ENCODE measurements at places on chromosomes 6 and 20.

DNA sequence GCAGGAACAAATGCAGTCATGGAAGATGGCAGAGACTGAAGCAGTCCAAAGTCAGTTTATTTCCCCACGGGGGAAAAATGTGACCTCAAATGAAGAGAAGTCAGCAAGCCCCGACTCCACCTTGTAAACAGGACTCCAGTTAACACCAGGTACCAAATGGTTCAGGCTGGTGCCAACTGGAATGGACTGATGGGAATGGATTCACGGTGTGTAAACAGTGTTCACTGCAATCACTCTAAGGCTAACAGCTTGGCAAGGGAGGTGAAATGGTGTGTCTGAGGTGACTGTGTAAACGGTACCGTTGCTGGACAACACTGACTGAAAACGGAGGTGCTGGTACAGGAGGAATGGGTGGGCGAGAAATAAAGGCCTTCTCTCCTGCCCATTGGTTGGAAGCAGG is 12.0 kb downstream of the PLAGL2 start:
- DNase-seq = no peak

- DNase-seq = no peak
These were observed 129.8 kb downstream of the FOXO3 start for GRCh38 chr6:108690326-108691049.

GRCh38 chr6:32529697-32530430 is at the start of gene HLA-DRB5:
Gene HLA-DRB5 (minus strand): TSS chr6:32530287. CDS start chr6:32530224, 63 bp downstream.
- DNase-seq = peak; percentile 70

- DNase-seq = no peak
These were observed 7.5 kb downstream of the KIZ start for GRCh38 chr20:21133404-21133803.

GRCh38 chr6:9332241-9332780 is 897.0 kb upstream of the SLC35B3 start:
- no peak for DNase-seq

- DNase-seq = no peak
These were observed 82.4 kb downstream of the TMEM242 start for GRCh38 chr6:157240960-157241311.

- no peak for DNase-seq
These were observed at the start of gene SLC12A5 for GRCh38 chr20:46028772-46029371. Gene SLC12A5 (plus strand): TSS chr20:46029215. CDS start chr20:46029345, 130 bp downstream.

GRCh38 chr6:170294813-170295509 is 4.1 kb upstream of the DLL1 start:
- DNase-seq = no peak

- peak; percentile 57 for DNase-seq
These were observed 38.2 kb downstream of the C6orf132 start for GRCh38 chr6:42104095-42104803.

- DNase-seq = no peak
These were observed 163.5 kb upstream of the MLN start for GRCh38 chr6:33967265-33967767.

GRCh38 chr6:35954333-35954732 is 33.4 kb upstream of the SRPK1 start:
- no peak for DNase-seq

DNA sequence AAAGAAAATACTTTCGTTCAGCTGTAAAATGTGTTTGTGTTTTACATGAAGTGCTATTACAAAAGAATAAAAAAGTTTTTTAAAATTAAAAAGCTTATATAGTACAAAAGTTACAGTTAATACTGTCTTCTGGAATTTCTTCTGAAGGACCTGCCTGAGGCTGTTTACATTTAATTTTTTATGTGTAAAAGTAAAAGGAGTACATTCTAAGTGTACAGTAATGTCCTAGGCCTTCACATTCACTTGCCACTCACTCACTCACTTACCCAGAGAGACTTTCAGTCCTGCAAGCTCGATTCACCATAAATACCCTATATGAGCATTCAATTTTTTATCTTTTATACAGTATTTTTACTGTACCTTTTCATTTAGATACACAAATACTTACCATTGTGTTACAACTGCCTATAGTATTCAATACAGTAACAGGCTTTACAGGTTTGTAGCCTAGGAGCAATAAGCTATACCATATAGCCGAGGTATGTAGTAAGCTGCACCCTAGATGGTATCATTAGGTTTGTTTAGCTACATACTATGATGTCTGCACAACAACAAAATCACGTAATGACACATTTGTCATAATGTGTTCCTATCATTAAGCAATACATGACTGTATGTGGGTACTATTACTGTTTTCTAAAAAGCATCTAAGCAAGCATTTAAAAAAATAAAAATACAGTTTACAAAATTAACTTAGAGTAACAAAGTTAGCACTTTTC is 33.0 kb downstream of the RNF146 start:
- no peak for DNase-seq

DNA sequence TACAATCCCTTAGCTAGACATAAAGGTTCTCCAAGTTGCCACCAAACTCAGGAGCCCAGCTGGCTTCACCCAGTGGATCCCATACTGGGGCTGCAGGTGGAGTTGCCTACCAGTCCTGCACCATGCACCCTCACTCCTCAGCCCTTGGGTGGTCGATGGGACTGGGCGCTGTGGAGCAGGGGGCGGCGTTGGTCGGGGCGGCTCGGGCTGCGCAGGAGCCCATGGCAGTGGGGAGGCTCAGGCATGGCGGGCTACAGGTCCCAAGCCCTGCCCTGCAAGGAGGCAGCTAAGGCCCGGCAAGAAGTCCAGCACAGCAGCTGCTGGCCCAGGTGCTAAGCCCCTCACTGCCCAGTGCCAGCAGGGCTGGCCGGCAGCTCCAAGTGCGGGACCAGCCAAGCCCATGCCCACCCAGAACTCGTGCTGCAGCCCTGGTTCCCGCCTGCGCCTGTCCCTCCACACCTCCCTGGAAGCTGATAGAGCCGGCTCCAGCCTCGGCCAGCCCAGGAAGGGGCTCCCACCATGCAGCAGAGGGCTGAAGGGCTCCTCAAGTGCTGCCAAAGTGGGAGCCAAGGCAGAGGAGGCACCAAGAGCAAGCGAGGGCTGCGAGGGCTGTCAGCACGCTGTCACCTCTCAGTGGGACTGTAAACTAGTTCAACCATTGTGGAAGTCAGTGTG is 912.1 kb downstream of the PHF3 start:
- DNase-seq = no peak

DNA sequence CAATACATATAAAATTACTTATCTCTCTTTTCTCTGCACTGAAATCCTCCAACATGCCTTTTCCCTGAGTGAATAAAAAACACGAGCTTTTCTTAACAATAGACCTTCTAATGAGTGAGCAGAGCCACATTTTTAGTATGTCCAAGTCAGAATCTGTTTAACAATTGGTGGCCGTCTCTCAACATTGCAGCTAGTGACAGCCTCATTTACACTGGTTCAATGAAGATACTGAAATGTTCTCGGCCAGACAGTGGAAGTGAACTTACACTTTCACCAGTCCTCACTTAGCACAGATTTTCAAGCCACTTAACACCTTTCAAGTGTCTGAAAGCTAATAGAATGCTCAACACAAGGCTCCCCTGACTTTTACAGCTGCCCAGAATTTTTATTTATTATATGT is 767.1 kb downstream of the KIF16B start:
- no peak for DNase-seq

- DNase-seq = no peak
These were observed 99.0 kb downstream of the FIG4 start for GRCh38 chr6:109790131-109790530.

- DNase-seq = no peak
These were observed 112.6 kb downstream of the PLCB1 start for GRCh38 chr20:8244637-8245036.

- DNase-seq = no peak
These were observed 102.7 kb upstream of the QKI start for GRCh38 chr6:163311830-163312229.

GRCh38 chr6:32761548-32761947 is 1.8 kb downstream of the HLA-DQB2 start:
- DNase-seq = no peak

- DNase-seq = no peak
These were observed 235.0 kb upstream of the PRDM1 start for GRCh38 chr6:105851113-105851580.

DNA sequence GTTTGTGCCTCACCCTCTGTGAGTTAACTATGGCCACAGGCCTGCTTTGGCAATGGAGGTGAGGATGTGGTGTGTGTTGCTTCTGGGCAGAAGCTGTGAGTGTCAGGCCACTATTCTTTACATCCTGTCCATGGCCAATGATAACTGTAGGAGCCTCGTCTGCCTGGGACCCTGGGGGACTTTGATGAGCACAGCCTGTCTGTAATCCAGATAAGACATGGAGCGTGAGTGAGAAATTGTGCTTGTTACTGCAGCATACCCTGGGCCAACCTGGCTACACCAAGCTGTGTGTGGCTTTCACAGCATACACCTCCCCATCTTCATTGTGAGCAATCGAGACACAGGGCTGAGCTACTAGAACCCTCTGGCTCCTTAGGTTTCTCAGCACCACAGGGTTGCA is 150.4 kb downstream of the MYLK4 start:
- no peak for DNase-seq

GRCh38 chr6:133899556-133899955 is 10.6 kb downstream of the TCF21 start:
- DNase-seq = no peak

GRCh38 chr6:170370416-170370815 is 63.9 kb downstream of the FAM120B start:
- no peak for DNase-seq

DNA sequence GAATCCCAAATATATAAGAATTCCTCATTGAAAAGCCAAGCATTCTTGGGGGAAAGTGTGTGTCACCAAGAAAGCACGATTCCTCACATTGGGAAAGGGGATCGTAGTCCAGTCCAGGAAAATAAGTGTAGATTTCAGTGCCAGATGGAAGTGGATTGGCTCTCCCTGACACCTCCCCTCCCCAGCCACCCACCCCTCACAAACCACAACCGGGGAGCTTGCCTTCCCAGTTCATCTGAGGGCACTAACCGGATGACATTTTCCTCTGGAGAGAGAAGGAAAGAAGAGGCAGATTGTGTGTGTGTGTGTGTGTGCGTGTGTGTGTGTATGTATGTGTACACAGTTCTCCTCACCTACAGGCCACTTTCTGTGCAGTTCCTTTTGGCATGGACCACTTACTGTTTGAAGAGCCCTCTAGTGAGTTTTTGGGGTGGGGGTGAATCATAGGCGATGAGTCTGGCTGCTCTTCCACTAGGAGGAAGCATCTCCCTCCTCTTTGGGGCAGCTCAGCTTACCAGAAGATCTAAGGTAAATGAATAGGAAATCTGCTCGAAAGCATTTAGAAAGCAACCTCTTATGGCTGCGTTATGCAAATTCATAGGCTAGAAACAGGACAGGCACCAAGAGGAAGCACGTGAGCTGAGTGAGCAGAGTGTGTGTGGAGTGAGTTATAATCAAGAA is 20.8 kb downstream of the DAAM2 start:
- DNase-seq = no peak

DNA sequence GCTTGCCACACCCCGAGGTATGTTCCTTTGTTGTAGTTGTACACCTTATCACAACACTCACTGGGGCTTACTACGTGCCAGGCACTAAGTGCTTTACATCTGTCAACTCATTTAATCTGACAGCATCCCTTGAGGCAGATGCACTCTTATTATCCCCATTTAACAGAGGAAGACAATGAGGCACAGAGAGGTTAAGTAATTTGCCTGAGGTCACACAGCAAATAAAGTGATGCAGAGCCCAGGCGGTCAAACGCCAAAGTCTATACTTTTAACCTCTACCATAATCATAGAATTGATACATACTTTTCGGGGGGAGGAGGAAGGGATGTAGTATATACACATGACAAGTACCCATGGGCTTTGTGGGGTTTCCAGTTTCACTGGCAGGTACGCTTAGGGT is 37.7 kb downstream of the MDFI start:
- no peak for DNase-seq

DNA sequence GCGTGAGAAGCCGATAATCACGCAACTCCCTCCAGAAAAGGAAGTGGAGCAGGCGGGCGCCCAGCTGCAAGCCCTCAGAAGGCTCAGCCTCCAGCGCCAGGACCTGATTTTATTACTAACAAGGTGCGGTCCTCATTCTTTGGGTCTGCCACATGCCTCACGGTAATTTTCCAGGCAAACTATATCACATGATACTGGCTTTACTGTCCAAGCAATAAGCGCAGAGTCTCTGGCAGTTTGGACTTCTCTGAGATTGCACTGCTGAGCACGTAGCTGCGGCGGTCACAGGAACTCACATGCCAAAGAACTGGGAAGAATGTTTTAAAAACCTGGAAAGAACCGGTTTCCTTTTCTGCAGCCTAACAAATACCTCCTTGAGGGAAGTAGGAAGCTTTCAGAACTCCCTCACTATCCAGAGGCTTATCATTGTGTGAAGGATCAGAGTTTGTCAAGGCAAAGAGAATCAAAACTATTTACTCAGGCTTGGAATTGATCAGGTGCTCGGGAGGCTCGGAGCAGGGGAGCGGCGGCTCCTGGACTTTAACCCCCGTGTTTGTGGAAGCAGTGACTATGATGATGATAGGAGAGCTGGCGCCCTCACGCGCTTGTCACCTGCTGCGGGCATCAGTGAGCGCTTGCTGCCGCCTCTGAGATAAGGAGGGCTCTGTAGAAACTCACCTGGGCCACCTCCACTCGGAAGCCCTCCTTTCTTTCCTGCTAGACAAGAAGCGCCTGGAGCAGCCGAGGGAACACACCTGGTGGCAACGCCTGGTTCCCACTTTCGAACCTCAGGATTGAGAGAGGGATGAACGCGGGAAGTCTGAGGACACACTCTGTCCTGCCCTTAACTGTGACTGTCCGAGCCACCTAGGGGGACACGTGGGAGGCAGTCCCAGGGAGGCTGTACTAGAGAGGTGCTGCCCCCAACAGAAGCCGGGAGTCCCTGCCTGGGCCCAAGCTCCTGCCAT is 27.2 kb upstream of the SYNJ2 start:
- DNase-seq = no peak

DNA sequence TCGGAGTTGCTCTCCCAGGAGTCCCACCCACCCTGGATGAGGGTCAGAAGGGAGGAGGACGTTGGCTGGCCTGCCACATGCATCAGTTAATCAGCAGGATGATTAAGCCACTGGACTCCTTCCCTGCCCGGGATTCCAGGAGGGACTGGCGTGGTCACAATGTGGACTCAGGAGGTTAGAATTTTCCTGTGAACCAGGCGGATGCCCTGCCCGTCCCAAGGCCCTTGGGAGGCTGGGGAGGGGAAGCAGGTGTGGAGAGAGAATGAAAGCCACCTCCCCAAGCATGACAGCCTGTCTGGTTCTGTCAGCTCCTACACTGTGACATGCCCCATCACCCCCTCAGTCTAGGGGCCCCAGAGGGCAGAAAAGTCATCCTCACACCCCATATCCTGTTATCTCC is 11.6 kb upstream of the ITPR3 start:
- no peak for DNase-seq

GRCh38 chr20:23412026-23412425 is 9.3 kb downstream of the NAPB start:
- DNase-seq = no peak

GRCh38 chr20:8647961-8648441 is 420.9 kb upstream of the PLCB4 start:
- no peak for DNase-seq

DNA sequence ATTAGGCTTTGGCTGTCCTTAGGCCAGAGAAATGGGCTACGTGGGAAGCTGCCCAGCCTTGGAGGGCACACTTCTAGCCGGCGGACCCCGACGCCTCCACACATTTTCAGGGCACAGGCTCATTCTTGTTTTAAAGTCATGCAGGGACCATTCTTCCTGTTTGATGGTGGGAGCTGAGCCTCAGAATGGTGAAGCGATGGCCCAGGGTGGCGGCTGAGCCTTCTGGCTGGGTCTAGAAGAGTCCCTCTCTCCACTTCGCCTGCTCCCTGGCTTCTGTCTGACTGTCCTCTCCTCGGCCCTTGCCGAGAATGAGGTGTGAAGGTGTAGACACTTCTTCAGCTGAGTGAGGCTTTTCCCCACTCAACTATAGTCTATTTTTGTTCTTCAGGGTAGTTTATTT is 114.4 kb downstream of the SULF2 start:
- DNase-seq = no peak

GRCh38 chr6:20463396-20463795 is 61.7 kb downstream of the E2F3 start:
- no peak for DNase-seq

All from memory B cell (primary cell).